ENCODE measurements at places on chromosomes 12 and 14. TPM values are rescaled to one million over a fixed set of nuclear protein-coding genes. Genes with fewer than 3 reads are reported as not detected.

The COCH gene
- 4.0 TPM for total RNA-seq

The CIROP gene
- total RNA-seq: not detected

The ARHGAP9 gene
- 0.14 TPM for total RNA-seq

The CARMIL3 gene
- under 0.01 TPM for total RNA-seq

The ACSS3 gene
- 7.7 TPM for total RNA-seq

The ACRBP gene
- total RNA-seq: 0.14 TPM

The CSRNP2 gene
- 34.9 TPM for total RNA-seq

The RBP5 gene
- not detected for total RNA-seq
